ENCODE measurements at places on chromosomes 6 and 20. TPM values are rescaled to one million over a fixed set of nuclear protein-coding genes. Genes with fewer than 3 reads are reported as not detected.

The SLC32A1 gene
- total RNA-seq: not detected

The DOK5 gene
- total RNA-seq: 0.05 TPM

The GABRR1 gene
- total RNA-seq: not detected

The GCNT2 gene
- 16.7 TPM for total RNA-seq

The RUNX2 gene
- total RNA-seq: 0.42 TPM

The TBXT gene
- total RNA-seq: not detected

The ADTRP gene
- total RNA-seq: 0.50 TPM

The SNRPB2 gene
- total RNA-seq: 13.9 TPM

The OR2B6 gene
- not detected for total RNA-seq

- DNase-seq: peak; percentile 19
Observed at GRCh38 chr6:3541006-3541585, 84.2 kb upstream of the SLC22A23 start.

DNA sequence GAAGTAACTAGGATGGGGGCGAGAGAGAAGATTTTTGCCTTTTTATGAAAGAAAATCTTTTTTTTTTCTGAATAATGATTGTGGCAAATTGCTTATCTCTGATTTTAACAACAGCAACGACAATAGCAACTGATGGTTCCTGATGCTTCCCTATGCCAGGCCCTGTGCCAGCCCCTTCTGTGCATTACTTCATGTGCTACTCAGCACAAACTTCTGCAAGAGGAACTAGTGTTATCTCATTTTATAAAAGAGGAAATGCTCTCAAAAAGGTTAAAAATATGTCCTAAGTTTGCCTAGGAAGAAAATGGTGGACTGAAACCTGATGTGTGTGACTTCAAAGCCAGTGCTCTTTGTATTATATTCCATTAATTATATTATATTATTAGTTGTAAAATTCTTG, 74.0 kb upstream of the RALGAPA2 start:
- no peak for DNase-seq

- DNase-seq: no peak
Observed at GRCh38 chr6:154306696-154307095, 49.9 kb downstream of the IPCEF1 start.

- DNase-seq: no peak
Observed at GRCh38 chr6:160447350-160447749, 99.2 kb downstream of the SLC22A3 start.

DNA sequence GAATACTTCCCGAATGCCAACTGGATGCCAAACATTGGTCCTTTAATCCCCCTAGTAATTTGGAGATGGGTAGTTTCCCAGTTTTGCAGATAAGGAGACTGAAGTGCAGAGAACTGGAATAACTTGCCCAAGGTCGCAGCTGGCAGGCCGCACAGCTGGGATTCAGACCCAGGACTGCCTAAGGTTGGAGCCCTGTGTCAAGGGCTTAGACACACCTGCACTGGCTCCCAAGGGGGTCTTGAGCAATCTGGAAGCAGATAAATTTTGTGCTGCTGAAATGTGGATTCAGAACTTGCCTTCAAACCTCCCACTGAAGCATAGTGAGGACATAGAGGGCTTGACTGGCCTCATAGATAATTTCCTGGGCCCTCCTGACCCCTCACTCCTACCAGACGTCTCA, 30.5 kb downstream of the FOXP4 start:
- no peak for DNase-seq

GRCh38 chr6:5634525-5634924, 372.2 kb downstream of the NRN1 start:
- DNase-seq: no peak

DNA sequence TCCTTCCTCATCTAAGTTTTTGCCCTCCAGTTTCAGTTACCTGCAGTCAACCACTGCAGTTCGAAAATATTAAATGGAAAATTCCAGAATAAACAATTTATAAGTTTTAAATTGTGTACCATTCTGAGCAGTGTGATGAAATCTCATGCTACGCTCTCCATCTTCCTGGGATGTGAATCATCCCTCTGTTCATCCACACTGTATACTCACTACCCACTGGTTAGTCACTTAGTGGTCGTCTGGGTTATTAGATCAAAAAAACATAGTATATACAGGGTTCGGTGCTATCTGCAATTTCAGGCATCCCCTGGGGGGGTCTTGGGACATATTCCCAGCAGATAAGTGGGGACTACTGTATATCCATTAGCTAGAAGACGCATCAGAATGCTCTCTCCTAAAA, 151.9 kb upstream of the SLC22A16 start:
- no peak for DNase-seq

DNA sequence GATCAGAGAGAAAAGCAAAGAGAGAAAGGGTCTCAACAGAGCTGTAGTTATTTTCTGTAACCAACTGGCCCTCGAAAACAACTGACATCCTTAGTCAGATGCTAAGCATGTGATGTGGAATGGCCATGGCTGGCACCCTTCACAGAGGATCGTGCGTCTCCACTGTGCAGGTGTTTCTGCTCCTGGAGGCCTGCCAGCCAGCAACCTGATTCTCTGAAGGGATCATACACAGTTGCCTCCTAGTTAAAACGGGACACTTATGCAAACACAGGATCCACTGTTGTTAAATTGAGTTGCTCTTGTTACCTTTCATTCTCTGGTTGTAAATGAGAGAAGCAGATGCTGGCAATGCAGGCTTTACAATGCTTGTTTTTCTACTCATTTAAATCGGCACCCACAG, 148.5 kb downstream of the HDGFL1 start:
- DNase-seq: no peak

GRCh38 chr6:32847795-32848194, 3.9 kb upstream of the PSMB8 start:
- no peak for DNase-seq

DNA sequence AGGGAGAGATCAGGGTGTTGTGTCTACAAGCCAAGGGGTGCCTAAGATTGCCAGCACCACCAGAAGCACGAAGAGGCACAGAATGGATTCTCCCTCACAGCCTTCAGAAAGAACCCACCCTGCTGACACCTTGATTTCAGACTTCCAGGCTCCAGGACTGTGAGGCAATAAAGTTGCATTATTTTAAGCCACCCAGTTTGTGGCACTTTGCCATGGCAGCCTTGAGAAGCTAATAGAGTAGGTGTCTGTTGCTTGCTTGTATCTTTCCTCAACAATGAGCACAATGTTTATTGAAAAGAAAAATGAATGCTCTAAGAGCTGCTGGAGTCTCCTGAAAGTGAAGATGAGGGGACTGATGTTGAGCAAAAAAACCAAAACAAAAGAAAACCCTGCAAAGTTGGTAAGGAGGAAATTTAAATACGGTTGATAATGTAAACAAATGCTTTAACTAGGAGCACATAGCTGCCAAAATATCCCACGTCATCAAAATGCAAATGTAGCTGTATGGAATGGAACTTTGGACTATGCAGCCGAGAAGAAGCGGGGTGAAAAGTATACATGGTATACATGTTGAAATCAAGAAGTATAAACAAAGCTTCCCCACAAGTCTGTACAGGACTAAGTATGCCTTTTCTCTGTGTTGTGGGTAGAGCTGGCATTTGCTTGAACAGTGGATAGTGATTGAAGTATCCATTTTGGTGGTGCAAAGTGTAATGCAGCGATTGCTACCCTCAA, 8.0 kb downstream of the IL20RA start:
- DNase-seq: no peak

GRCh38 chr6:147709396-147710272, 201.1 kb downstream of the SAMD5 start:
- DNase-seq: no peak

DNA sequence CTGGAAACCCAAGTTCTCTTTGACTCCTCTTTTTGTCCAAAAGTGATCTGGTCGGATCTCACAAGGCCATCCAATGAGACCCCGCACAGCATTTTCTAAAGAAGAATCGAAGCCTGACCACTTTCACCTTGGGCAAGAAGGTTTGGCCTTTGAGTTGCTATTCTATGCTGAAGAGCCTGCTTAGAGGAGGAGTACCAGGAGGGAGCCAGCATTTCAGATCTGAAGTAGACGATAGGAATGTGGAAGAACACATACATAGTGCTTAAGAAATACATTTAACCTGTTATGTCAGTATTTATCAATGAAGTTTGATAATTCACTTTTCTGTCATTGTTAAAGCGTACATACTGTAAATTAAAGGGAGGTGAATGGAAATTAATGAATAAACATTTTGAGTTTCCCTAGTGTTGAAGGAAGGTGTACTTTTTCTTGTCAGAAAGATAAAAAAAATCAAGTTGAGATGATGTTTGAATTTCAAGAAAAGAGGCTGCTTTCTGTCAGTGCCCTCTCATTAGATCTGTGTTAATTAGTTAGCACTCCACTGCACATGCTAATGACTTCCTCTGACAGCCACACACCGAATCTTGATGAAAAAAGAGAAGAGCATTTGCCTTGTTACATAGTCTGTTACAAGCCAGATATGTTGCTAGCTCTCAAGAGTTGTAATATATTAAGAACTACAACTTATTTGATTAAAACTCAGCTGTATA, 10.9 kb upstream of the TDRD6 start:
- no peak for DNase-seq

DNA sequence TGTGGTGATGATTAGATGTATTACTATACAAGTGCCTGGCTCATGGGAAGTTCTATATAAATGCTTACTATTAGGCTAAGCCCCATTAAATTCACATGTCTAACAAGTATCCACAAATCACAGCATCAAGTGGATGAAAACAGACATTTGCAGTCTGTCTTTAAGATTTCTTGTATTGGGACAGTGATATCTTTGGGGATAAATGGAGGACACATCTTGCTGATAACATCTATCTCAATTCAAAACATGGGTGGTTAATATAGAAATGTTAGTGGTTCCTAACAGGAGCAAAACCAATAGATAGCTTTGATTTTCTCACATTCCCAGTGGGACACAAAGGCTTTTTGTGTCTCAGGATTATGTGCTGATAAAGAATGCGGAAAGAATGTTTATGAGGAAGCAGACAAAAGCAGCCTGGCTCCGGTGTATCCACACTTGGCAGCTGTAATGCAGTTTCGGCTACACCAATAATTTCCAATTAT, 29.3 kb downstream of the PTPRK start:
- DNase-seq: no peak

- no peak for DNase-seq
Observed at GRCh38 chr6:157064502-157064901, 258.8 kb downstream of the TMEM242 start.

GRCh38 chr6:44480097-44480541, 92.6 kb downstream of the CDC5L start:
- no peak for DNase-seq

DNA sequence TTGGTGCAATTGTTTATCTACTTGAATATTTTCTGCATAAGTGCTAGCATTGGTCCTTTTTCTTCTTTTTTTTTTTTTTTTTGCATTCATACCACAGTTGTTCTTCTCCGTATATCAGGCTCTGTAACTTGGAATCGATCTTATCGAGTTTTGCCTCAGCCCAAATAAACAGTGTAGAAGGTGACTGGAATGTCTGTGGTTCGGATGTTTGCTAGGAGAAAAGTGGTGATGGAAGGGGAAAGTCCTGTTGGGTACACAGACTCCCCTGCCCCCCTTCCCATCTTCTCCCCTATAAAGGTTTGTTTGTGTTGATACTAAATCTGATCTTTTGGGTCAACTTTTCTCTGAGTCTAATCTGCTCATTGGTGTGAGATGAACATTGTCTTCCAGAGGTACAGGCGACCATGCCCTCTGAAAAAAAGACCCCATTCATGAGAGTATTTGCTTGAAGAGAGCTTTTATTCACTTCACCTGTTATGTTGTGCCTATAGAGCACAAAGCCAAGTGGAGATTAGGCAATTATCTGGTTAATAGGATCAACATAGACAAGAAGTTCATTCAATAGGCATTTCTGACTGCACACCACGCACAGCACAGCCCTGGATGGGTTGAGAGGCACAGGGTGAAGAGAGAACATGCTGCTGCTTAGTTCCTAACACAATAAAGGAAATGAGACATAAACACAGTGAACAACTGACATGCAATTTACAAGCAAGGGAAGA, 620.0 kb downstream of the PKHD1 start:
- DNase-seq: no peak

GRCh38 chr6:105301072-105301503, 101.8 kb downstream of the PREP start:
- no peak for DNase-seq

DNA sequence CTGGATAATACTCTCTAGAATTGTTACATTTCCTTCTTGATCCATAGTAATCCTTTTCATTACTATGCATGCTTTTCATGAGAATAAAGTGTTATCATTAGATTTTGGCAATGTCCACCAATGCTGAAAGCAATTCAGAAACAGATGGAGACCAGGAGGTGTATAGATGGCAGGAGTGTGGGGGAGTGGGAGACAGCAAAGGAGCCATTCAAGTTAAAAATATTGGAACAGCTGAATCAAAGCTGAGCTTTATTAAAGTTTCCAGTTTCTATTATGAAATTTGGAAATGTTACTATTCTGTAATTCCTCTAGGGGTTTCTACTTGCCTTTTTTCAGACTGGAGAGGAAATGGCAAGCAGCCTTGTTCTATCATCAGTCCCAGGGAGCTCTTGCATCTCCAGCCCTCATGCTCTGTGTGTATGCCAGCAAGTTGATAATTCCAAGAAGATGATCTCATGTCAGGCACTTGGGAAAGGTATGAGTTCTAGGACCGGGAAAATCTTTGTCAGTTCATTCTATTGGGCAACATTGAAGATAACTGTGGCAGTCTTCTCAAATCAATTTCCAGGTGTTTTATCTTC, 228.0 kb downstream of the CD109 start:
- DNase-seq: no peak

DNA sequence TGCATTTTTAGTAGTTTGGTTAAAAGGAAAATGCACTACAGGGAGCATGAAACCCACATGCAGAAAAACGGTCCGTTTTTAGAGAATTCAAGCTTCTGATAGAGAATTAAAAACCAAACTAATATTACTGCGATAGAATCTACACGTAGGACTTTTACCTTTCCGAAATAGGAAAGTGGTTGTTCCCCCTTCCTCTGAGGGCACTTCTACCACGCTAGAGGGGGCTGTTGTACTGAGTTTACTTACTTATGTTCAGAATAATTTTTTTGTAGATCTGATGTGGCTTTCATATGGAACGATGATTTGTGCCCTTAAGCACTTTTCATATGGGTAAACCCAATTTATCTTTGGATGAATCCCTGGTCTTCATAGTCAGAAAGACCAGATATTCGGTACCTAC, 264.3 kb upstream of the PLN start:
- DNase-seq: no peak

GRCh38 chr6:43983632-43984031, 143.6 kb downstream of the MRPL14 start:
- DNase-seq: no peak

DNA sequence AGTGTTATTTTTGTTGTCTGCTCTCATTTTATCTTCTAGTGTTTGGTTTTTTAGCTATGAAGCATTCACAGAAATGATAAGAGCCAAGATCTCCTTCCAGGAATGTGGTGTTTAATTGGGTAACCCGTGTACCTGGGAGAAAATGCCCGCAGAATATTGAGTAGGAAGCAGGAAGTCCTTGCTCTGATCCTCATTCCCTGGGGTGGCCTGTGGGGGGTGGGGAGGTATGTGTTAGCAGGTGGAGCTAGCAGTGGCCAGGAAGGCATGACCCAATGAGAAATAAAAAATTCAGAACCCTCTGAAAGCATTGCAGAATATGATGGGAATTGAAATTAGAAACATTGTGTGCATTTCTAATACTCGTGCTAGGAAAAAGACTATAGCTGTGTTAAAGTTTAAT, 100.8 kb downstream of the DTD1 start:
- DNase-seq: no peak

- DNase-seq: peak; percentile 58
Observed at GRCh38 chr6:52389626-52390360, 27.8 kb downstream of the PAQR8 start.

All from liver (tissue), 10 donors.